ENCODE measurements at places on chromosomes 3 and 15.

DNA sequence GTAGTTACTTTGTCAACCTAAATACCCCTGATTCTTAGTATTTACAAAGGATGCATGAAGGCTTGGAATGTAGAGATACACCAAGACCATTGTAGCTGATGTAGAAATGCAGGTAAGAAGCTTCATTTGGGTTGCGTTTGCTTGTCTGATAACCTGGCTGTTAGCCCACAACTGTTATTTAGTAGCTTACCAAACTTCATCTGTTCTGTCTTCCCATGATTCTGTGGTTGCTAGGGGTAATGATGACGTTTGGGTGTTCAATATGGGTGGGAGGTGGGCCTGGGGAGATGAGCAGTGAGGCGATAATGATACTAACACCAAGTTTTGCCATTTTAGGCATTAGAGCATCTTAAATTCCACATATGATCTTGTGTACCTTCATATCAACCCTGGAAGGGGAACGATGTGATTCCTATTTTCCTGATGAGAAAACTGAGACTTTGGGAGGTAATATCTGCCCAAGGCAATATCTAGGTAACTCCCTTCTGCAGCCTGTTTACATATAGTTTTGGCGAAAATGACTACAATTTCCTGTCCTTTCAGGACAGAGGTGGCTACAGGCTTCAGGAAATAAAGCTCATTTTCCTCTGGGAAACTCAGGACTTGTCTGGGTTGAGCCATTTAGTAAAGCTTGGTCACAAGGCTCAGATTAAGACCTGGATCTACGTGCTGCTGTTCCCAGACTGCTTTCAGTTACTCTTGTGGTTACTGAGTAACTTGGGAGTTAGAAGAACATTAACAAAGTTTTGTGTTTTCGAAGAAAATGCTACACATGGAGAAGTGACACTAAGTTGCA is 26.8 kb downstream of the FNDC3B start:
- peaks cover 49% of the 10 kb centered on the region for H3K4me1 ChIP-seq
- H3K27ac ChIP-seq: no peak overlapping the region
- no peak for DNase-seq
- no peaks in the 10 kb centered on the region for H3K27me3 ChIP-seq

DNA sequence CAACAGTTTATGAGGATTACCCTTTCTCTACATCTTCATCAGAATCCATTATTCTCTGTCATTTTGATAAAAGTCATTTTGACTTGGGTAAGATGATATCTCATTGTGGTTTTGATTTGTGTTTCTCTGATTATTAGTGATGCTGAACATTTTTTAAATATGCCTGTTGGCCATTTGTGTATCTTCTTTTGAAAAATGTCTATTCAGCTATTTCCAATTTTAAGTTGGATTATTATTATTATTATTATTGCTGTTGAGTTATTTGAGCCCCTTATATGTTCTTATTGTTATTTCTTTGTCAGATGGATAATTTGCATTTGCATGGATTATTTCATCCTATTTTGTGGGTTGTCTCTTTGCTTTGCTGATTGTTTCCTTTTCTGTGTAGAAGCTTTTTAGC is 421.2 kb upstream of the LMCD1 start:
- H3K4me3 ChIP-seq: no peak overlapping the region
- no peak overlapping the region for H3K27ac ChIP-seq
- H3K27me3 ChIP-seq: no peaks in the 10 kb centered on the region
- no peaks in the 10 kb centered on the region for H3K4me1 ChIP-seq

DNA sequence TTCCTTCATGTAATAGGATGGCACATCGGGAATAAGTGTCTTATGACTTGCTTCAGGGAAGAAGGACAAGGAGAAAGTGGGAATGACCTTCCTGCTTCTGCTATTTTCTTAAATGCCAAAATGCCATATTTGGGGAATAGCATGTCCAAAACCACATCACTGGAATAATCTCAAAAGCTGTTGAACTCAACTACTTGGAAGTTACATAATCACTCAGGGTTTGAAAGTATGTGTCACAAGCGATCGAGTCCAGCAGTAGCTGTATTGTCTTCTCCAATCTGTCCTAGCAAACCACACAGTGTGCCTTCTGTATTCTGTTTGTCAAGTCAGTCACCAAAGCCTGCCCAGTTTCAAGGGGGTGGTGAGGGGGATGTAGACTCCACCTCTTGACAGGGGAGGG is 58.3 kb upstream of the GADL1 start:
- H3K27me3 ChIP-seq: peaks cover 2% of the 10 kb centered on the region
- H3K4me1 ChIP-seq: peaks cover 6% of the 10 kb centered on the region

DNA sequence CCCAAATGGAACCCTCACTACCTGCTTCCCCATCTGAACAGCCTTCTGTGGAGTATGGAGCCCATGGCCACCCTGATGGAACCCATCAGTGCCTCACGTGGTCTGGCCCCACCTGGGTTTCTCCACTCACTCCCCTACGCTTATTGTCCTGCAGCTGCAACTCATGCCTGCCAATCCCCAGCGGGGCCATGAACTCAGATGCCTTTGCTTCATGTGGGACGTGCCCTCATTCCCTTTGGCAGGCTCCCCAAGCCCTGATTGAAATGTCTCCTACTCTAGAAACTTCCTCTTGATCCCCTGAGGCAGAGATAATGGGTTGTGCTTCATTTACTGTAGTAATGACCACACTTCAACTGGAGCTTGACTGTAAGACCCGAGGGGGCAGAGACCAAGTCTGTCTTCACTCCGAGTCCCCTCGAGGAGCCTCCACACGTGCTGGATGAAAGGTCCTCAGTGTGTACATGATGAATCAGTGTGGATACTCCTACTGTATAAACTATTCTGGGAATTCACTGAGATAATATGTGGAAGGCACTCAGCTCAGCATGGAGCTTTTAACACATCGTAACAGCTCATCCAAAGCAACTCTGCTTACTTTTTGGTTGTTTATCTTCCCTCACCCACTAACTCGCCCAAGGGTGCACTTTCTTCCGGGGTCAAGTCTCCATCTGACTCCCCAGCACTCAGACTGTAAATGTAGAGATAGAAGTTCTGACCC is 232.8 kb upstream of the BHLHE40 start:
- no peak for DNase-seq
- H3K4me1 ChIP-seq: peaks cover 73% of the 10 kb centered on the region
- H3K36me3 ChIP-seq: peaks cover 62% of the 10 kb centered on the region
- H3K27me3 ChIP-seq: no peaks in the 10 kb centered on the region
- H3K27ac ChIP-seq: no peak overlapping the region
- H3K4me3 ChIP-seq: no peak overlapping the region

DNA sequence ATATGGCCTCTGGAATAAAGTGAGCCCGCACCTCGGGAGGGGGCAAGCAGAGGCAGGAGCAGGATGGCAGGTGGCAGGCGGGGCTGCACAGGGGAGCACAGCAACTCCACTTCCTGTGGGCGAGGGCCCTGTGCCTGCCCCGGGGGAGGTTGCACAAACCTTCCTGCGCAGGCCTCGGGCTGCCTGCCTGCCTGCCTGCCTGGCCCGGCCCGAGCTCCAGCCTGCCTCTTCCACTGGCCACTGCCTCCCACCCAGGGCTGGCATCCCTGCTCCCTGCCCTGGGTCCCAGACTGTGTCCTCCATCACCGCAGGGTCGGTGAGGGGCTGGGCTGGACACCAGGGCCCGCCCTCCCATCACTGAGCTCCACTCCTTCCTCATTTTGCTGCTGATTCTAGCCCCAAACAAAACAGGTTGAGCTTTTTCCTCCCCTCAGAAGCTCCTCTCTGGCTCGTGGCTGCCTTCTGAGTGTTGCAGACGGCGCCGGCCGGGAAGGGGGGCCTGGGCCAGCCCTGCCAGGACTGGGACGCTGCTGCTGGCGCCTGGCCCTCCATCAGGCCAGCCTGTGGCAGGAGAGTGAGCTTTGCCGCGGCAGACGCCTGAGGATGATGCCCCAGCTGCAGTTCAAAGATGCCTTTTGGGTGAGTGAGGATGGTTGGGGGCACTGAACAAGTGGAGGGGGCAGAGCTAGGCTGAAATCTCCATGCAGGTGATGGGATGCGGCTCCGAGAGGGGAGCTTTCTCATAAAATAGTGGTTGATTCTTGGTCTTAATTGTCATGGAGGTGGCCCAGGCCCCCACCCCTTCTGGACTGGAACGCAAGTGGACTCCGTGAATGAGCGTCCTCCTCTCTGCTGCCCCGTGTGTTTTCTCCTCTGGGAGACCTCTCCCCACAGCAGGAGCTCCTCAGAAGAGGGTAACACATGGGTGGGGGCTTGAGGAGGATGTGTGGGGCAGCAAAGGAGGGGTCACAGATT is at the start of gene PSTPIP1:
TSS of gene PSTPIP1 (plus strand) at position 156 of the 975 bp plus-strand sequence. CDS start at position 604, 448 bp downstream.
- peaks cover 27% of the 10 kb centered on the region for H3K36me3 ChIP-seq
- peak within 1 kb of the TSS; percentile 95 for H3K4me3 ChIP-seq
- peak; percentile 64 for DNase-seq
- peaks cover 81% of the 10 kb centered on the region for H3K4me1 ChIP-seq

GRCh38 chr15:84151205-84151931 is 84.2 kb upstream of the GOLGA6L4 start:
- H3K27me3 ChIP-seq: peaks cover 1% of the 10 kb centered on the region
- no peak overlapping the region for H3K4me3 ChIP-seq
- no peak overlapping the region for H3K27ac ChIP-seq
- H3K36me3 ChIP-seq: no peaks in the 10 kb centered on the region
- H3K4me1 ChIP-seq: no peaks in the 10 kb centered on the region

DNA sequence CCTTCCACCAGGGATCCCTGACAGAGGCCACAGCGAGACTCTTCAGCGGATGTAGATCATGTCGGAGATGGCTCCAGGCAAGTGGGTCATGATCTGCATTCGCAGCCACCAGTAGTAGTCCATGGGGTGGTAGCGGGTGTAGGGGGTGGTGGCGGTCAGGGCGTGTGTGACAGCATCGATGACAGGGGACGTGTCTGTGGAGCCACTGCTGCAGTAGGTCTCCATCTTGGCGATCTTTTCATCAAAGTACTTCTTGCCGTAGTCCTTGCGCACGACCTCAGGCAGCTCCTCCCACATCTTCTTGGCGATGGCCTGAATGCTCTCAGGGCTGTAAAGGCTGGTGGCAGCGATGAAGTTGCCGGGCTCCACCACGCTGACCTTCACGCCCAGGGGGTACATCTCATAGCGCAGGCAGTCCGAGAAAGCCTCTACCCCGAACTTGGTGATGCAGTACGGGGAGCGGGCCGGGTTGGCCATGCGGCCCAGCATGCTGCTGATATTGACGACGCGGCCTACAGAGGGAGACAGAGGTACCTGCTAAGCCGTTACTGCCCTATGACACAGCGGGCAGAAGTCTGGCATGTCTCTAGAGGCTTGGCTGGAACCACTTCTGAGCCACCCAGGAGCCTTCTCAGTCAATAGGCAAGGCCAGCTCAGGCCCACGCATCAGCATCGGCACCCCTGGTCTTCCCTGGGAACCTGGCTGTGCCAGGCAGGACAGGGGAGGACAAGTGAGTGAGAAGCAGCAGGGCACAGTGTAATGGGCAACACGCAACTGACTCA is 43.7 kb downstream of the BDH1 start:
- no peak overlapping the region for H3K4me3 ChIP-seq
- peaks cover 42% of the 10 kb centered on the region for H3K36me3 ChIP-seq
- H3K27me3 ChIP-seq: no peaks in the 10 kb centered on the region

- H3K4me3 ChIP-seq: no peak overlapping the region
- no peak for DNase-seq
- H3K27me3 ChIP-seq: no peaks in the 10 kb centered on the region
- H3K4me1 ChIP-seq: peaks cover 6% of the 10 kb centered on the region
- no peak overlapping the region for H3K27ac ChIP-seq
Observed at GRCh38 chr15:96891046-96891445, 560.5 kb downstream of the NR2F2 start.

- H3K4me3 ChIP-seq: no peak overlapping the region
- H3K27ac ChIP-seq: no peak overlapping the region
- DNase-seq: no peak
- no peaks in the 10 kb centered on the region for H3K36me3 ChIP-seq
- peaks cover 3% of the 10 kb centered on the region for H3K27me3 ChIP-seq
Observed at GRCh38 chr3:146241523-146242240, 9.2 kb downstream of the PLSCR4 start.

DNA sequence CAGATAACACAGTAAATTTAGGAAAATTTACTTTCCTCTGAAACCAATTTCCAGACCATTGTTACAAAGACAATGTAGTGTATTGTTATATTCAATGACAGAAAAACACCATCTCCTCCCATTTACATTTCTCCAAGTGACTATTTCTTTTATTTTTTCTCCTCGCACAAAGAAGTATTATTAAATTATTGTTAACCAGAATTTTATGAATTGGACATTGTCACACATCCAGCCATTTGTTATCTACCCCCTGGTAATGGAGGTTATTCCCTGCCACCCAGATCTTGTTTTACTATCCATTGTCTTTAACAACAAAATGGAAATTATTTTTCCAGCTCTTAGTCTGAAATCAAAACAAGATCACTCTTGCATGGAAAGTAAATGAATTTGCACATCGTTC is 511.3 kb downstream of the FGF12 start:
- H3K36me3 ChIP-seq: no peaks in the 10 kb centered on the region
- no peak for DNase-seq
- H3K27me3 ChIP-seq: no peaks in the 10 kb centered on the region
- H3K4me1 ChIP-seq: no peaks in the 10 kb centered on the region

GRCh38 chr3:76199382-76199781 is 414.0 kb upstream of the ZNF717 start:
- no peaks in the 10 kb centered on the region for H3K4me1 ChIP-seq
- H3K36me3 ChIP-seq: no peaks in the 10 kb centered on the region
- H3K4me3 ChIP-seq: no peak overlapping the region
- no peak for DNase-seq

GRCh38 chr3:142374687-142375086 is 73.2 kb downstream of the XRN1 start:
- no peaks in the 10 kb centered on the region for H3K27me3 ChIP-seq
- no peak overlapping the region for H3K27ac ChIP-seq
- no peak for DNase-seq
- H3K4me3 ChIP-seq: no peak overlapping the region
- H3K36me3 ChIP-seq: peaks cover 25% of the 10 kb centered on the region
- H3K4me1 ChIP-seq: peaks cover 8% of the 10 kb centered on the region

DNA sequence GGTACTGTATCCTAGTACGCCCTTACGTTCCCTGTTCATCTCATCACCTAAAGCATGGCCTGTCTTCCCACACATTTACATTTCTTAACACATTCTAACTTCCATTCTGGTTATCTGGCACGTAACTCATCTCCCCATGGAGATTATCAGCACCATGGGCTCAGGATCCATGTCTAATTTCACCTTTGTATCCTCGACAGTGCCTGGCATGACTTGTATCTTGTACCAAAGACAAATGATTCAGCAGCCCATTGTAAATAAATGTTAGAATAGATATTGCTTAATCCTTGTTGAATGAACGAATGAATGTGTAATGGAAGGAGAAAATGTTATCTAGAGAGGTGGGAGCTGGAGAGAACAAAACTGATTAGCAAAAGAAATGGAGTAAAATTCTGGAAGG is 69.7 kb upstream of the TPM1 start:
- no peak for DNase-seq
- no peaks in the 10 kb centered on the region for H3K36me3 ChIP-seq
- H3K27me3 ChIP-seq: peaks cover 5% of the 10 kb centered on the region
- H3K27ac ChIP-seq: no peak overlapping the region
- H3K4me3 ChIP-seq: no peak overlapping the region

DNA sequence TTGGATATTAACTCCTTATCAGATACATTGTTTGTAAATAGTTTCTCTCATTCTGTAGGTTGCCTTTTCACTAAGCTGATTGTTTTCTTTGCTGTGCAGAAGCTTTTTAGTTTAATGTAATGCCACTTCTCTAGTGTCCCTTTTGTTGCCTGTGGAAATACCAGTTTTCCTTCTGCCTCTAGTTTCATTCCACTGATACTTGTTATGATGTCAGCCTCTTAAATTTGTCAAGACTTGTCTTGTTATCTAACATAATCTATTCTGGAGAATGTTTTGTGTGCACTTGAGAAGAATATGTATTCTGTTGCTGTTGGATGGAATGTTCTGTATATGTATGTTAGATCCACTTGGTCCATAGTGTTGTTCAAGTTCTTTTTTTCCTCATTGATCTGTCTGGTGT is 18.0 kb upstream of the CEP152 start:
- no peak for DNase-seq
- H3K27me3 ChIP-seq: peaks cover 4% of the 10 kb centered on the region
- H3K36me3 ChIP-seq: peaks cover 6% of the 10 kb centered on the region

Measured in activated T-helper 1 cell treated with anti-CD3 and anti-CD28 coated beads, Interleukin-12 subunit alpha, Interleukin-12 subunit beta, Interleukin-2, Interleukin-4 antibody, amounts not matched to agents 30 ng/mL and 10 ng/mL and 1 ng/mL, durations not matched to agents 14 hours and 24 hours and 36 hours (primary cell).